T47D (cell line): ENCODE measurements at places on chromosomes 12 and 14.
A peak's percentile ranks its signal among the peaks of the same experiment; 100 is the strongest.

DNA sequence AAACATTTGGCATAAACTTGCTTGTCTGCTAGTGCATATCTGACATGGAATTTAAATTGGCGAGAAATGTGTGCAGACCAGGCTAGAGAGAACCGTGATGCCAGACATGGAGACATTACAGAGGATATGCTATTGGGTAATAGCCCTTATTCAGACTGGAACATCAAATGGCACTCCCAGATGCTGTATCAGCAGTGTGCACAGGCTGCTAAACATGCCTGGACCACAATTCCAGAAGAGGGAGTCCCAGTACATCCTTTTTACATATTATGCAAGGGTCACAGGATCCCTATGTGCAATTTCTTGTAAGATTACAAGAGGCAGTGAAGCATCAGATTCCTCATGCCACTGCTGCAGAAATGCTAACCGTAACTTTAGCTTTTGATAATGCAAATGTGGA is 354.5 kb upstream of the FOXG1 start:
- no peak for DNase-seq

DNA sequence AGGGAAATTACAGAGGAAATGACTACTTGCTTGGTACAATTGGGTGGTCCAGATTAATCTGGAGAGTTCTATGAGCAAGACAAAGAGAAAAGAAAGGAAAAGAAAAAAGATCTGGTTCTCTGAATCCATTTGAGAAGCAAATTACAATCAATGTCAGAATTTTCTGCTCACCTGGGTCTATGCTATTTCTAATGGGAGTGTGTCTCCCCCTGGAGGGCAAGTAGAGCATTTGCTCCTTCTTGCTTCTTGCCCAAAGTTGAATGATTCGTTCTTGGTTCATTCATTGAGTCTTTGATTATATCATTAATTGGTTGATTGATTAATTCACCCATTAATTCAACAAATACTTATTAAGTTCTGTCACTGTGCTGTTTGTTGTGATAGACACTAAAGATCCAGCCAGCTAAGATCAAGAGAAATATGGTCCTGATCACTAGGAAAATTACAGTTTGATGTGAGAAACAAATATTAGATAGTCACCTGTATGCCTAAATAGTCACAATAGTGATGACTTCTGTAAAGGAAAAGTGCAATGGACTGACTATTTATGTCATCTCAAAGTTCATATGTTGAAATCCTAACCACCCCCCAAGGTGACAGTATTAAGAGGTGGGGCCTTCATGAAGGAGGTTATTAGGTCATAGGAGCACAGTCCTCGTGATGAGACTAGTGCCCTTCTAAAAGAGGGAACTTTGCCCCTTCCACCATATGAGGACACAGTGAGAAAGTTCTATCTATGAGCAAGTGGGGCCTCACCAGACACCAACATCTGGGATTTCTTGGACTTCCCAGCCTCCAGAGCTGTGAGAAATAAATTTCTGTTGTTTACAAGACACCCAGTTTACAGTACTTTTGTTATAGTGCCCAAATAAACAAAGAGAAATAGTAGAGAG is 8.0 kb upstream of the ASB8 start:
- peak; percentile 81 for DNase-seq

- no peak for DNase-seq
These were observed at the start of gene AQP5 for GRCh38 chr12:49961111-49961922. AQP5 (plus strand) TSS chr12:49961872; CDS start chr12:49962018, 146 bp downstream.

DNA sequence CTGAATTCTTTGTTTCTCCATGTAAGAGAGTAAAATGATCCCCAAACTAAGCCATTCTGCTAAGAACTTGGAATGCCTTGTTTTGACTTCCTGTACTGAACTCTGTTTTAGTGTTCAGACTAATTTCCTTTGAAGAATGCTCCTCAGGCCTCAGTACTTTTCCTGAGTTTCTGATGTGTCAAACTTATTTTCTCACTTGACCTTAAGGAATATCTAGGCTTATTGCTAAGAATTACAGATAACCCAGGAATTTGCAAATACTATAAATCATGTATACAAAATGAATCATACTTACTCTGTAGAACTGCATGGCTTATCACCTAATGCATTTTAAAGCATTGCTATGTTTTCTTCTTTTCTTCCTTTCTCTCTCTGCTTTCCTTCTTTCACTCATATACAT is 93.1 kb upstream of the PKP2 start:
- DNase-seq: no peak

DNA sequence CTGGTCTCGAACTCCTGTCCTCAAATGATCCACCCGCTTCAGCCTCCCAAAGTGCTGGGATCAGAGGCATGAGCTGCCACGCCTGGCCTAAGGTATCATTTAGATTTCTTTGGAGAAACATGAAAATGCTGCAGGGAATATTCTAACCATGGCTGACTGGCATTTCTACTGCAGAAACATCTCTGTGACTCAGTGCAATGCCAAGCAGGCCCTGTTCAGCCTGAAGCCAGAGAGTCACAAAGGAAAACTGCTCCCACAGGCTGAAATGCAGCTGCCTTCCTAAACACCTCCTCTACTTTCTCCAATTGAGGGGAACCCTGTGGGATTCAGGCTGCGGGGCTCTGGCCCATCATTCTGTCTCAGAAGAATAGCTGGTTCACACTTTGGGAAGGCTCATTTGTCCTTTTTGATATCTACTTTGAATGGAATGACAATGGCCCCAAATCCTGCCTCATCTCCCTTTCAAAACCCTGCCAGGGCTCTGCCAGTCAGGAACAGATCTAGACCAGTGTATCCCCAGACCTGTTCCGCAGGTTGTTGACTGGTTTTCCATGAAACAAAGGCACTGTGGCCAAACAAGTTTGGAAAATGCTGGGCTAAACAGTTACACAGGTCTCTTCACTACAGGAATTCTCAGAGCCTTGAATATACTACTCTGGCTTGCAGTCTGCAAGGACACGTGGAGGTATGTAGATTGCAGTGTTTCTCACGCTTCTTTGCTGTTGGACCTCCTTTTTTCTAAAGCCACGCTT is 7.8 kb downstream of the C12orf43 start:
- DNase-seq: no peak

GRCh38 chr12:95976416-95976832 is 19.7 kb downstream of the HAL start:
- peak; percentile 43 for DNase-seq

DNA sequence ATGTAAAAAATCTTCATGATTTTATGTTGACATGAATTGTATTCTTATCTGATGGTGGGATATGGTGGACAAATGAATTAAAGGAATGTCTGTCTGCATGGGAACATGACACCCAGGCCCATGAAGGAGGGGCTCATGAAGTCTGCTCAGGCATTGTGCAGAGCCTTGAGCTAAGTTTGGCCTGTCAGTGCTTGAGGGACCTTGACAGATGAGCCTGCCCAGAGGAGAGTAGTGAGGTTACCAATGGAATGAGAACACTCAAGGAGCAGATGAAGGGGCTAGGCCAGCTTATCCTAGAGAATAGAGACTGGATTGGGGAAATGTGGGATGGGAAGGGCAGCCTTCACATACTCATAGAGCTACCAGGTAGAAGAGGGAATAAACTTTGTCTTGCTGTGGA is 68.8 kb downstream of the TMX1 start:
- DNase-seq: no peak

GRCh38 chr14:93789228-93790130 is 1.2 kb upstream of the PRIMA1 start:
- DNase-seq: no peak

GRCh38 chr14:100158566-100159093 is 815 bp downstream of the DEGS2 start:
- DNase-seq: peak; percentile 48

- DNase-seq: no peak
These were observed 5.9 kb upstream of the EP400 start for GRCh38 chr12:131943876-131944275.

DNA sequence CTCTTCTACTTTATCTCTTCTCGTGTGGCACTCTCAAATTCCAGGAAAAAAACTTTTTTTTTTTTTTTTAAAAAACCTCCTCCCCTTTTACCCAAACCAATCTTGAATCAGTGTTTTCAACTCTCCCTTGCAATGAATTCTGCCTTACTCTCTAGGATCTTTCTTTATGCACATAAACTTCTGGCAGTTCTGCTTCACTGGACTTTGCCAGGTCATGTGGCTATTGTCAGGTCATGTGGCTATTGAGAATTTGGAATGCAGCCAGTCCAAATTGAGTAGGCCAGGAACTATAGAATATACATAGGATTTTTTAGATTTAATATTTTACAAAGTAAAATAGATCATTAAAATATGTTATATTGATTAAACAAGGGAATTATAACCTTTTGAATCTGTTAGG is 218.2 kb downstream of the TMTC3 start:
- DNase-seq: no peak

DNA sequence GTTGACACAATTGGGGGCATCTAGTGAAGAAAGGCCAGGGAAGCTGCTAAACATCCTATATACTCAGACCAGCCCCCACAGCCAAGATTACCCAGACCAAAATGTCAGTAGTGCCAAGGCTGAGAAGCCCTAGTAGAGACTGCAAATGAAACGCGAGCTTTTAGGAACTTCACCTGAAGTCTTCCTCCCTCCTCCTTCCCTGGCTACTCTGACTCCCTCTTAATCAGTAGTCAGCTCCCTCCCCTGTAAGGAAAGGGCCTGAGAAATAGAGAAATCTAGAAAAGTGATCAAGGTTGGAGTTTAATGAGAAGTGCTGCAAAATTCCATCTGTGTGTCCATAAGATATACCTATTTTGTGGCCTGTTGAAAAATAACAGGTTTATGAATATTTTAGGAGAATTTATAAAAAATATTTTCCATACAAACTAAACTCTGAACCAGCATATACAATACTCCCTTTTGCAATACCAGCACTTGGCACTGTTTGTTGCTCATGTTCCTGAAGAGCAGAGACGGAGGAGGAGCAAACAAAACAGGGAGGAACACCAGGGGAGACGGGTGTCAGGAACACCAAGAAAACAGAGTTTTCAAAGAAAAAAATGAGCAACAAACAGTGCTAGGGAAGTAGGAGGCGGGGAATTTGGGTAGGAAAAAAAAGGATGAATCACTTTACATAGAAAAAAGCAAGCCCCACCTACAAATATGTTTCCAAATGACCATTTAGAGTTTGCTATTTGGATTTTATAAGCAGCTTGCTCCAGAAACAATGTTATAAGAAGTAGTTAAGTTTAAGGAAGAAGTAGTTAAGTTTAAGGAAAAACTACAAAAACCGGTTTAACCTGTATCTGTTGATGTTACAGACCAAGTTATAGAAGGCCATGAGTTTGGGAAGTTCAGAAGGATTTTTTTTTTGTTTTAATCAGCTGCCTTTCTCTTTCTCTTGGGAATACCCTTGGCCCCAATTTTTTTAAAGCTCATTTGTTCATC is 282.1 kb upstream of the GRIP1 start:
- DNase-seq: peak; percentile 14

- no peak for DNase-seq
These were observed 1.5 kb downstream of the P3H3 start for GRCh38 chr12:6829536-6830220.

DNA sequence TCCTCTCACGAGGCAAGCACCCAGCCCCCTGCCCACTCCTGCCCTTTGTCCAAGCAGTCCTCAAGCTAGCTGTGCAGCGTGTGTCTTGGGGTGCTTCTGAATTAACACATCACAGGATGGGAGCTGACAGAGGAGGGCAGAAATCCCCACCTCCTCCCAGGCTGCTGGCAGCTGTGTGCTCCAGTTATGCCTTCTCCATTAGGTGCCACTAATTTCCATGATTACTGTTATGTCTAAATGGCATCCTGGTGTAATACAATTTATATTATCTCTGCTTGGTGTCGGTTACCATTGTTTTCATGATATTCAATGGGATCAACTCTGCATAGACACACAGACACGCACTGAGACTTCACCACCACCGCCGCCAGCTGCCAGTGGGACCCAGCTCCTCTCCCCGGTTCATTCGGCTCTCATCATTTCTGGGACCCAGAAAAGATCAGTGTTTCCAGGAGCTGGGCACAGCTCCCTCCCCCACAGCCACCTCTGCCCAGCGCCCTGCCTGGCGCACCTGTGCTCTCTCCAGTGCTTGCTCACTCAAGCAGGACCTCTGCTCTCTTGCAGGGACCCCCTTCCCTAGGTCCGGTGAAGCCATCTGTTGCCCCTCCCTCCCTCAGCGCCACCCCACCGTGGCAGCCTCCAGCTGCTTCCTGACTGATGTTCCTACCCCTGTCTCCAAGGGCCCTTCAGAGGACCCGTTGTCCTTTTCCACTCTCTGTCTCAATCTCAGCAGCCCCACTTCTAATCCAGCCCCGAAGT is 167.5 kb upstream of the FKBP4 start:
- DNase-seq: no peak

DNA sequence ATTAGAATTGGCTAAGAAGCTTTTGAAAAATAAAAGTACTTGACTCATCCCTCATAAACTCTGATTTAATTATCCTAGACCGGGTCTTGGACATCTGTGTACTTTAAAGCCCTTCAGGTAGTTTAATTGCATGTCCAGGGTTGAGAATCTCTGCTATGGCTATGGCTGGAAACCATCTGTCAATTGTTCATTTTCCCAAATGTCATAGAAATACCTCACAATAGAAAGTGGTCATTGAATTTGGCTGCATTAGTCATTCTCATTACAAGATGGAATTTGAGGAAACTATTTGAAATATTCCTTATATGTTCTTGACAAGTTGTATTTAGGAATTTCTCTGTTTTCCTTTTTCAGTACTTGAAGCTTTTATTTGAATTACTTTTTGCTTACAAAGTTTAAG is 111.3 kb downstream of the TSHR start:
- DNase-seq: no peak

- peak; percentile 73 for DNase-seq
These were observed 43.5 kb downstream of the TMX1 start for GRCh38 chr14:51283402-51284085.

DNA sequence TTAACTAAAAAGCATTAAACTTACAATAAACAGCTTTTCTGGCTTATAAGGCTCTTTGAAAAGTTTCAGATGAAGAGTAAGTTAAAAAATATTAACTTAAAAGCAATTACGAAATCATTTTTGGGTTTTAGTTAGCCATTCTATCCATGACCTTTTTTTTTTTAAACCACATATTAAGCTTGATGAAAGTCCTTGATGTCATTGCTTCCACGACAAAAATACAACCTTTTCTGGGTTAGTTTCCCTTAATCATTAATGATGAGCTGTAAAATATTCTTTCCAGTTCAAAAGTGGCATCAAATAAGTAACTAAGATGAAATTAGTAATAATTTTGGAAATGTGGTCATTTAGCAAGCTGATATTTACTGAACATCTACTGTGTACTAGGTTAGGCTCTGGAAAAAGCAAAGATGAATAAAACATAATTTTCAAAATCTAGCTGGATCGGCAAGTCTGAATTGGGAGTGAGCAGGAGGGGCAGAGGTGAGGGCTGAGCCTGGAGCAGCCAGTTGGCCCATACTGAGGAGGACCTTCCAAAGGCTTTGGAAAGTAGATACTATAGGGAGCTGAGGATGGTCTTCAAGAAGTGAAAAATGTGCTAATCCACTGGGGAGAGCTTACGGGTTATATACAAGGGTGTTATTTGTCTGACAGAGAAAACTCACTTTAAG is 345.2 kb downstream of the ZFP36L1 start:
- DNase-seq: no peak

- DNase-seq: no peak
These were observed 269.9 kb downstream of the CACNA1C start for GRCh38 chr12:2322554-2323120.
